Renal pelvis (tissue), 12 donors: ENCODE measurements at places on chromosomes 1 and 21.

DNA sequence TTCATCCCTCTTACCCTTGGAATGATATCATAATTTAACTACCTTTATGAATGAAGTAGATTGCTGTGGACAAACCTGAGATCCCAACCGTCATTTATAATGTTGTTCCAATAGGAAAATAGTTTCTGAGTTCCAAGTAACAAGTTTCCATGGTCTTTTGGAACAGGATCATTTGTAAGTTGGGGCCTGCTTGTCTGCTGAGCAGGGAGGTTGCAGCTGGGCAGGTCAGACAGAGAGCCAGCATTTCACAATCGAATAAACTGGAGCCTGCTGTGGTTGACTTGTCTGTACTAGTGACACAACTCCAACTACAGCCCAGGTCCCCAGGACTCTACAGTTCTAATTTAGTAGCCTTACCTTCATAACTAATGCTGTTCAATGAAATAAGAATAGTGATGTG, 18.6 kb upstream of the RALGPS2 start:
- DNase-seq: no peak

DNA sequence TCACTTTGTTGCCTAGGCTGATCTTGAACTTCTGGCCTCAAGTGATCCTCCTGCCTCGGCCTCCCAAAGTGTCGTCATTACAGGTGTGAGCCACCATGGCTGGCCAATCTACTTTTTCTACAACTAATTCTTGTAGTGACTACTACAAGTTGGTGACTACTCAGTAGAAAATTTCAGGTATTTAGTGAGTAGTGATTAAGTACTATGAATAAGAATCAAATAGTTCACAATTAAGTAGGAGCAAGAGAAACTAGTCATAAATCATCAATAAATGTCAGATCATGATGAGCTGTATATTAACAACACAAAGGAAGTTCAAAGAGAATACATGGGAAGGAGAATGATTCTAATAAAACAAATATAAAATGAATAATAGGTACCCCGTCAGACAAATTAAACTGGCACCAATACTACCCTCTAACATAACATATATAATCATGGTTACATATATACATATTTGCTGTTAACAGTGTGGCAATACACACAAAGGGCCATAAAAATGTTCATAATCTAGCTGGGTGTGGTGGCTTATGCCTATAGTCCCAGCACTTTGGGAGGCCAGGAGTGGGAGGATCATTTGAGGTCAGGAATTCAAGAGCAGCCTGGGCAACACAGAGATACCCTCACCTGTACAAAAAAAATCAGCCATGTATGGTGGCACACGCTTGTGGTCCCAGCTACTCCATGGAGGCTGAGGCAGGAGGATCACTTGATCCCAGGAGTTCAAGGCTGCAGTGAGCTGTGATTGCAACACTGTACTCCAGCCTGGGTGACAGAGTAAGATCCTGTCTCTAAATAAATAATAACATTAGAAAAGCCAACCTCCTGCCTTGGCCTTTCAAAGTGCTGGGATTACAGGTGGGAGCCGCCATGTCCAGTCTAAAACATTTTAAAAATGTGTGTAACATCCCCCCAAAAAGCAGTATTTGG, 19.1 kb downstream of the YY1AP1 start:
- DNase-seq: no peak

DNA sequence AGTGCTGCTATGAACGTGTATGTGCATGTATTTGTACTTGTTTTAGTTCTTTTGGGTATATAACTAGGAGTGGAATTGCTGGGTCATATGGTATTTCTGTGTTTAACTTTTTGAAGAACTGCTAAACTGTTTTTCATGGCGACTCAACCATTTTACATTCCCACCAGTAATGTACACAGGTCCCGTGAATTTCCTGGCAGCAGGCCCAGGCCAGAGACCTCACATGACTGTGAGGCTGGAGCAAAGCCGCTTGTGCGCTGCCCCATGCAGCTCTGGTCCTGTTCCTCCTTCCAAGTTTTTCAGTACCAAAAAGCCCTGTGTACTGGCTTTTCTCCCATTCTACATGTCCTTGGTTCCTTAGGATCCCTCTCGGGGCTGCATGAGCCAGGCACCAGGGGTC, 29.6 kb downstream of the ACOT11 start:
- DNase-seq: peak; percentile 54

- DNase-seq: no peak
These were observed 1.5 kb downstream of the AJAP1 start for GRCh38 chr1:4655674-4656532.

DNA sequence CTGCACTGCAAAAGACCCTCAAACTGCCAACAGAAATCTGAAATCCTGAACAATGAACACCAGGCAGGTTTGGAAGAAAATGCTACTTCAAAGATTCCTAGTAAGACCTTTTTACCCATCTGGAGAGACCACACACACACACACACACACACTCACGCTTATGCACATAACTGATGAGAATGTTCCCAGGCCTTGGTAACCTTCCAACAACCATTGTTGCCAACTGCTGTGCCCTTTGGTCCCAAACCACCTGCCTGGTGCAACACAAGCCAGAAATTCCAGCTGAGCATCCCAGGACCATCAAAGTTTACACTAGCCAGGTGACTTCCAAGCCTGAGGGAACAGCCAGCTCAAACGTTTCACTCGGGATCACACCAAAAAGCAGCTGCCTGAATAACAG, 56.9 kb downstream of the SEC16B start:
- no peak for DNase-seq

DNA sequence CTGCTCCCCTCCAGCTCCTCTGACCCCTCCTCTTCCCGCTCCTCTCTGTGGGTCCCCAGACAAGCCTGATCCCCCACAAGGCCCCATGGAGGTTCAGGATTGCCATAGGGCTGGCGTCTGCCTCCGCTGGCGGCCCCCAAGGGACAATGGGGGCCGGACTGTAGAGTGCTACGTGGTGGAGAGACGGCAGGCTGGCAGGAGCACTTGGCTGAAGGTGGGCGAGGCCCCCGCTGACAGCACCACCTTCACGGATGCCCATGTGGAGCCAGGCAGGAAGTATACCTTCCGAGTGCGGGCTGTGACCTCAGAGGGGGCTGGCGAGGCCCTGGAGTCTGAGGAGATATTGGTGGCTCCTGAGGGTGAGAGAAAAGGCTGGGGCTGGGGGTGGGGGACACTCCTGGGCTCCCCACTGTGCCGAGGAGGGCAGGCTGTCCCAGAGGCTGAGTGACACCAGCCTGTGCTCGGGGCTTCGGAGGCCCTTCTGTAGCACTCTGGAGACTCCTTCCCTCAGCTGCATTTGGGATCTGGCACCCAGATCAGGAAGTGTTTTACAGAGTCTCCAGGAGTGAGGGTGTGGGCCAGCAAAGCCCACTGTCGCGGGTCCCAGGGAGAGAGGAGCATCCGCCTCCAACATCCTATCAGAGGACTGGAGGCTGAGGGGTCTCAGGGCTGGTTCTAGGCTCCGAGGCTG, 25.9 kb downstream of the IGFN1 start:
- DNase-seq: no peak

- DNase-seq: no peak
These were observed 1.6 kb downstream of the TMEM52 start for GRCh38 chr1:1917304-1917976.

GRCh38 chr1:43518935-43519686, 11.6 kb upstream of the PTPRF start:
- no peak for DNase-seq

DNA sequence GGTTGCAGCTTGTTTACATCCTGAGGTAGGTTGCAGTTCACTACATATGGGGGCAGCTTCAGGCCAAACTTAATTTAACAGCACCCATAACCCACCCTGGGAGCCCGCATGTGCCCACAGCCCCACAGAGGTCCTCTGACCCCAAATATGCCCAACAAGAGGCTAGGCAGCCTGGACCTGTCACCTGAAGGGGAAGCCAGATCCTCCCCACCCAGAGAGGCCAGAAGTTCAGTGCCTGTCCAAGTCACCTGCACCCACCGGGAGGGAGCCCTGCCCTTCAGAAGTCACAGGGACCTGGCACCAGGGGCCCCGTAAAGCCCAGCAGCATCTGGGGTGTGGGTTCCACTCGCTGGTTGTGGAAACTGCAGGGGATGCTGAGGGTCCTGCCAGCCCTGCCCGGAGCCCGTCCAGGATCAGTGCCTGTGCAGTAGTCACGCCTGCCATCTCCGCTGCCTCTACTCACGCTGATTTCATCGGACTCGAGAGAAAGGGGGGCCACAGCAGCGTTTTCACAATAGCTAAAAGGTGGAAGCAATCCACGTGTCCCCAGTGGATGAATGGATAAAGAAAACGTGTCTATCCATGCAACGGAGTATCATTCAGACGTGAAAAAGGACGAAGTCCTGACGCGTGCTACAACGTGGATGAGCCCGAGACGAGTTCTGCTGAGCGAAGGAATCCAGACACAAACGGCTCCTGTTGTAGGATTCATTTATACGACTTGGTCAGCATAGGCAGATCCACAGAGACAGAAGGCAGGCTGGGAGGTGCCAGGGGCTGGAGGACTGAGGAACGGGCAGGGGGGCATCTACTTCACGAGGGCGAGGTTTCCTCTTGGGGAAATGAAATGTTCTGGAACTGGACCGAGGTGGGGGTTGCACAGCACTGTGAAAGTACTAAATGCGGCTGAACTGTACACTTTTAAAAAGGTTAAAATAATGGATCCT, 33.9 kb upstream of the COL6A2 start:
- no peak for DNase-seq

GRCh38 chr1:203631946-203632345, 5.3 kb downstream of the ATP2B4 start:
- no peak for DNase-seq

- peak; percentile 73 for DNase-seq
These were observed 19.5 kb downstream of the STK40 start for GRCh38 chr1:36366091-36366661.

DNA sequence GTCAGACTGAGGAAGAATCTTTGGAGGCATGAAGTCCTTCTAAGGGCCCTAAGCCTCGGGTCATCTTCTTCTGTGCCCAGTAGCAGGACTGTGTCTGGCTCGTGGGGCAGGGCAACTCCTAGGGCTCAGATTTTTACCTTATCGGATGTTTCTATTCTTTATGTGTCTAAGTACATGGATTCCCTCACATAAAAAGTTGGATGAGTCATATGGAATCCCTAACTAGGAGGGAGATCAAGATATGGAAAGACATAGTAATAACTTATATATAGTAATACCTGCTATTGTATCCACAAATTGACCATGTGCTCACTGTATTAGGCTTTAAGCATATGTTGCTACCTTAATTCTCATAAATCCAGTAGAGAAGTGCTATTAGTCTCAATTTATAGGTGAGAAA, 364.5 kb upstream of the CAMK1G start:
- DNase-seq: no peak

- no peak for DNase-seq
These were observed 21.2 kb downstream of the KDM4A start for GRCh38 chr1:43671193-43671592.

DNA sequence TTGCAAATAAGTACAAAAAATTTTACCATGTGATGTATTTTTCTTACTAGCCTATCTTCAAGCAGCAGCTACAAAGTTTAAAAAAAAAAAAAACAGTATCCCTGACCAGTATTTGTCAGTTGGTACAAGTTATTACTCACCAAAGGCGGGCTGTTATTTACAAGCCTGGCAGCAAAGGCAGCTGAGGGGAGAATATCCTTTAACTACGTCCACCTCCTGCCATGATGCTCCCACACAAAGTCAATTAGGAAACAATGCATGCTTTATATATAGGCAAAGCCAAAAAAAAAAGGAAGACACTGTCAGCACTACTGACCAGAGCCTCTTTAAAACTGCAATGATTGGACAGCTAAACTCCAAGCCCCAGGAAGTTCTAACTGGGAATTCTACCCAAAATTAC, 13.7 kb downstream of the PSMA5 start:
- DNase-seq: no peak

- DNase-seq: no peak
These were observed 97.8 kb downstream of the DUSP10 start for GRCh38 chr1:221644145-221644448.

DNA sequence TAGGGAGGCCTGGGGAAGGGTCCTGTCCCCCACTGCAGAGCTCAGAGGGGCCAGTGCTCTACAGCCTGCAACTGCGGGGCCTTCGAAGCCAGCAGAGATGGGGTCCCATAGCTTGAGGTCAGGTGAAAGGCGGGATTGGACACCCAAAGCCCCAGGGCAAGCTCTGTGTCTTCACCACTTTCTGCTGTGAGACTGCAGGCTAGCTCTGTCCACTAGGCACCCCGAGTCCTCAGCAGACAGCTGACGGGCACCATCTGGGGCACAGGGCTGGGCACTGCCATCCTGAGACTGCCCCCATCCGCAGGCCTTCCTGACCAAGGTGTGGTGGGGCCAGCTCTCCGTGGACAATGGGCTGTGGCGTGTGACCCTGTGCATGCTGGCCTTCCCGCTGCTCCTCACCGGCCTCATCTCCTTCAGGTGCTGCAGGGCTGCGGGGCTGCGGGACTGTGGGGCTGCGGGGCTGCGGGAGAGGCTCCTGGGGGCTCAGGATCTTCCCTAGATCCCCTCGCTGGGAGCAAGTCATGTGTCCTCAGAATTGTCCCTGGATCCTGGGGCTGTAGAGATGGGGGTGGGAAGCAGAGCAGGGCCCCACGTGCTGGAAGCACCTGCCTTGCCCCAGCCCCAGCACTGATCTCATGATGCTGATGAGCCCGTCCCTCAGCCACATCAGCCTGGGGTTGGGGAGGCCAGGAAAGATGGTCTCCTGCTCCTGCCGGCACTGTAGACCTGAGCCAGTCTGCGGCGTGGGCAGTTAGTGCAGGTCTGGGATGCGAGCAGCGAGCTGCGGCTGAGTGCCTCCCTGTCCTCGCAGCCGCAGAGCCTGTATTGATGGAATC, 46.8 kb downstream of the TRPM2 start:
- no peak for DNase-seq

GRCh38 chr1:79355090-79355489, 348.6 kb upstream of the ADGRL4 start:
- DNase-seq: no peak

DNA sequence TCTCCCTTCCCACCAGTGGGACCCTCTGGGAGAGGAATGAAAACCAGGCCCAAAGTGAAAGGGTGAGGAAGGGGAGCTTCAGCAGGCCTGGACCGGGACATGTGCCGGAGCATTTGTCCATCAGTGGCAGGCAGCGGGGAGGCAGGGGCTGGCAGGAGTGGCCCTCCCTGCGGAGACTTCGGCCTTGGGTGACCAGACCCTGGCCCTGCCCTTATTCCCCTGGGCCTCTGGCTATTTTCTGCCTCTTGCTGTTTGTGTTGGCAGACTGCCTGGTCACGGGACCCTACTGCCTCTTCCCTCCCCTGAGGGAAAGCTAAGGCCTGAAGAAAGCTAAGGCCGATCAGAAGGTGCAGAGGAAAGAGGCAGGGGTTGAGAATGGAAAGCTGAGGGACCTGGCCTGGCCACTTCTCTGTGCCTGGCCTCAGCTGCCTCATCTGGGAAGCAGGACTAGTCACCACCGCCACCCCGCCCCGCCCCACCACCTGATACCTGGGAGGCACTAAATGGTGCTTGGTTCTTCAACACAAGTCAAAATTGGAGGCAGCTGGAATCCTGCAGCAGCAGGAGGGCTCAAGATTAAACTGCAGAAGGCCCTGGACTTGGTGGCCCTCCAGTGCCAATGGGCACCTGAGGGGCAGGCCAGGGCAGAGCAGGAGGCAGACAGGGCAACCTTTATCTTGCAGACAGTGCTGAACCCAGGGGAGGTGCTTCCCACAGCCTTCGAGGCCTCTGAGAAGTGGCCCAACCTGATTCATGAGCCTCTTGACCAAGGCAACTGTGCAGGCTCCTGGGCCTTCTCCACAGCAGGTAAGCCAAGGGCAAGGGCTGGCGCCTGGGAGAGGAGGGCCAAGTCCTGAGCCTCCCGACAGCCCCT, 7.9 kb downstream of the TINAGL1 start:
- DNase-seq: peak; percentile 85
